Thyroid gland (tissue), 4 donors: ENCODE measurements at places on chromosomes 16 and 17.

DNA sequence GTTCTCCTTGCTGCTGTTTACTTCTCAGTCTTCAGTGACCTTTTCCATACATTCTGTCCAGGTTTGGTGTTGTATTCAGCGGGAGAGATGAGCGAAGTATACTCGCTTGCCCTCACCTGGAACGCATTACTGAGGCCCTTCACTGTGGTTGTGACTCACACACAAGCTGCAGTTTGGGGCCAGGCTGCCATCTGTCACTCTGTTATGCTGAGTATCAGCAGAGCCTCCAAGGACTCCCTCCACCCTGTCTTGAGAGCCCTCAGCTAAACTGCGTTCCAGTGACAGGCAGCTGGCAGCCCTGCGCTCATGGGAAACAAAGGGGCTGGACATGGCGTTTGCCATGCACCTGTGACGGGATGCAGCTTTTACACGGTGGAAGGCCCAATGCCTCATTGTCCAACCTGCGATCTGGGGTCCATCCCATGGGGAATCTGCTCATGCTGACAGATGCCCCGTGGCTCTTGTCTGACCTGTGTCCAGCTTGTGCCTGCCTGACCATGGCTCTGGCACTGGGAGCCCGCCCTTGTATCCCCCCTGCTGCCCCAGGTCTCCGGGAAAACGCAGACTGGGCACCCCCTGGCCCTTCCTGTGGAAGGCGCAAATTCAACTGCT is 6.5 kb upstream of the ZNF778 start:
- no peak for DNase-seq

- DNase-seq = no peak
Measured at GRCh38 chr17:19311016-19311415, 51.5 kb downstream of the B9D1 start.

GRCh38 chr17:46151762-46152161 is 41.5 kb downstream of the KANSL1 start:
- DNase-seq = no peak

DNA sequence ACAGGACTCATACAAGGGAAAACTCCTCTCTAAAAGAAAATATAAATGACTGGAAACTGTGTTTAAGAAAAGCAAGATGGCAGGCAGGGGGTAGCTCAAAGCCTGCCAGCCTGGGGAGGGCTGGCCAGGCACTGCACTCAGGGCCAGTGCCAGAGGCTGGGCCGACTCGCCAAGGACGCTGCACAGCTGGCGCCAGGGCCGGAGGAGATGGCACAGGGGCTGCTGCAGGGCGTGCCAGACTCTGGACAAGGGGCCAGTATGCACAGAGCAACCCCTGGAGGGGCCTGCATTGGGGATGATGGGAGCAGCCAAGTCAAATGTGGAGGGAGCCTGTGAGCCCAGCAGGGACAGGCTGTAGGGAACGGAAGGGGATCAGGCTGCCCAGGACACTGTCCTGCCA is 4.0 kb downstream of the PKMYT1 start:
- no peak for DNase-seq
